ENCODE measurements at places on chromosomes 16 and 17. TPM values are rescaled to one million over a fixed set of nuclear protein-coding genes. Genes with fewer than 3 reads are reported as not detected.

The VASN gene
- total RNA-seq = 15.5 TPM

The SPHK1 gene
- total RNA-seq = 3.2 TPM

The RNU2-1 gene
- total RNA-seq = not detected

The MFSD11 gene
- 35.3 TPM for total RNA-seq
